Activated CD8-positive, alpha-beta memory T cell treated with anti-CD3 and anti-CD28 coated beads, Interleukin-2, amount 10 ng/mL, durations not matched to agents 7 days and 5 days (primary cell): ENCODE measurements at places on chromosomes 4 and X. TPM values are rescaled to one million over a fixed set of nuclear protein-coding genes. Genes with fewer than 3 reads are reported as not detected.

GRCh38 chr4:84298023-84298718 lies 200.9 kb downstream of the NKX6-1 start:
- no peaks in the 10 kb centered on the region for H3K27me3 ChIP-seq
- DNase-seq, result no peak
- no peaks in the 10 kb centered on the region for H3K36me3 ChIP-seq
- no peak overlapping the region for H3K27ac ChIP-seq
- no peaks in the 10 kb centered on the region for H3K4me1 ChIP-seq
- no peak overlapping the region for H3K4me3 ChIP-seq

DCHS2 gene
- not detected for total RNA-seq

- no peaks in the 10 kb centered on the region for H3K27me3 ChIP-seq
- no peak overlapping the region for H3K4me3 ChIP-seq
- peaks cover 19% of the 10 kb centered on the region for H3K36me3 ChIP-seq
- H3K27ac ChIP-seq, result no peak overlapping the region
Observed at GRCh38 chrX:130682990-130683389, 220.0 kb downstream of the ENOX2 start.

DNA sequence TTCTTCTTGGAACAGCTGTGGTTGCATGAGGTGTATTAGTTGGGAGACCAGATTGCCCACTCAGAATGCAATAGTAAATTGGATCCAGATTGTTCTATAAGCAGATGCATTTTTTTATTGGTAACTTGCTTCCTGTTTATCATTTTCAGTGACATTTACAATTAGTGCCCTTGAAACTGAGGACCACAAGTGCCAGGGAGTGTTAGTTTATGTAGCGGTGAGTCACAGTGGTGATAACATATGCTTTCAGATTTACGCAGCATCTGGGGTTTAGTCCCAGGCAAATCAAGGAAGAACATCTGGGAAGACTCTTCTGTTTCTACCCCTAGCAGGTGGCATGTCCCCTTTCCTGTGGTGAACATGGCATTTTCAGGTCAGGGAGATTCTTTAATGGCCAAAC lies 24.1 kb downstream of the FRMPD4 start:
- no peaks in the 10 kb centered on the region for H3K36me3 ChIP-seq
- H3K4me3 ChIP-seq, result no peak overlapping the region
- H3K27ac ChIP-seq, result no peak overlapping the region
- no peaks in the 10 kb centered on the region for H3K4me1 ChIP-seq
